ENCODE measurements at places on chromosomes 5 and 9. TPM values are rescaled to one million over a fixed set of nuclear protein-coding genes. Genes with fewer than 3 reads are reported as not detected.
A peak's percentile ranks its signal among the peaks of the same experiment; 100 is the strongest.

The BARHL1 gene
- total RNA-seq, result not detected

The CXXC5 gene
- total RNA-seq, result 36.3 TPM

- no peak overlapping the region for H3K4me3 ChIP-seq
- H3K36me3 ChIP-seq, result no peaks in the 10 kb centered on the region
- no peak for DNase-seq
These were observed 12.6 kb downstream of the HTR4 start for GRCh38 chr5:148641735-148642134.

GRCh38 chr9:101675341-101675740, 63.1 kb downstream of the GRIN3A start:
- DNase-seq, result no peak
- no peaks in the 10 kb centered on the region for H3K4me1 ChIP-seq
- no peaks in the 10 kb centered on the region for H3K36me3 ChIP-seq
- H3K4me3 ChIP-seq, result no peak overlapping the region

DNA sequence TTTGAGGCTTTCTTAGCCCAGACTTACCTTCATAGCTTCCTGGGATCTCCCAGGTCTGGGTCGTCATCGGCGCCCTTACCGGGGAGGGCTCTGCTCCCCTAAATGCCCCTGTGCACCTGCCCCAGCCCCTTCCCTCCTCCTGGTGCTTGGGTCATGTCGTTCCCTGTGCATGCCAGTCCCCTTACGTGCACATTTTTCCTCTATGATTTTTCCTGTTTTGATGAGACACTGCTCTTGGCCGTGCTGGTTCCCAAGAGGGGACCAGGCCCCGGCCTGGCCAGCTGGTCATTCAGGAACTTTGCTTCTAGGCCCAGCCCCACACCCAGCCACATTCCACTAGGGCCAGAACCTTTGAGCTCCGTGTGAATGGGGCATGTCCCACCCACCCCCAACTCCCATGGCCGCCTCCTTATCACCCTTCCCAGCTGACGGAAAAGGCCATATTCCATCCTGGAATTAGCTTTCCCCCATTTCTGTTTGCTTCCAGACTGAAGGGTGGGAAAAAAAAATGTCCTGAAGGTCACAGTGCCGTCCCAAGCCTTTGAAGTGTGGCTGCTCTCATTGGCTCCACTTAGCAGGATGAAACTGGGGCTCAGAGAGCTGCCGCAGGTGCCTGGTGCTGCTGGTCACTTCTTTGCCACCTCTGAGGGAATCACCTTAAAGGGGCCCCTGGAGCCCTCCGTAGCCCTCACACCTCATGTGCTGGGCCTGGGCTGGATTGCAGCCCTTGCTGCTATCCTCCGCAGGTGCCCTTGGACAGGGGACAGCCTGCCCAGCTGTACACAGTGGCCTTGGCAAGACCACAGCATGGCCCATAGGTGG, 25.1 kb downstream of the ERGIC1 start:
- peaks cover 71% of the 10 kb centered on the region for H3K4me1 ChIP-seq
- H3K27ac ChIP-seq, result peak overlapping the region; percentile 95
- no peaks in the 10 kb centered on the region for H3K36me3 ChIP-seq
- H3K27me3 ChIP-seq, result no peaks in the 10 kb centered on the region
- no peak overlapping the region for H3K4me3 ChIP-seq

DNA sequence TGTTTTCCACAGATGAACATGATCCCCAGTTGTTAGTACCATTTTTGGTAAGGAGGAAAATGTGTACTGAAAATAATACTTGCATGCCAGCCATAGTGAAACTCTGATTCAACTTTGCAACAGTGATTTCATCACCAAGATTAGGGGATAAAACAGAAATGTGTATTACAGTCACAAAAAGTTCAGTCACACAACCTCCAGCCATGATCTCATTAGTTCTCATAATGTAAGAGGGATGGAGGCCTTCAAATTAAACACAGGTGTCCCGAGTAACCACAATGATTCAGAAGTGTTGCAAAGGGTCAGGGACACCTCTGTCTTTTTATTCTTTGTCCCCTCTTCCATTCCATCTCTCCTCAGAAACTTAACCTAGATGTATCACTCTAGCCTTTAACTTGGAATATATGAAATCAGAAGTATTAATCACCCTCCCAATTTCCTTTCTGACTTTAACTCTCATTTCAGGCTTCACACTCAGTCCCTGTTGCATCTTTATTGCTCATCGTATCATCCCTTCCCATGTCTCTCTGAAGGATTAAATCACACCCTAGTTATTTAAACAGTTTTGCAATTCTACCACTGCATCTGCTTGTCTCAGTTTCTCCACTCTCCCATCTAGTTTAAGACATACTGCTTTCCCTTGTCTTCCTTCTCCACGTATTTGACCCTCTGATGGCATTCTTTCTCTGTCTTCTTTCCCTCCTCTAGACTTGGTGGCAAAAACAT, 291.2 kb downstream of the ADAMTS6 start:
- no peaks in the 10 kb centered on the region for H3K27me3 ChIP-seq
- no peaks in the 10 kb centered on the region for H3K4me1 ChIP-seq

GRCh38 chr9:2919347-2919746, 75.5 kb upstream of the PUM3 start:
- no peaks in the 10 kb centered on the region for H3K36me3 ChIP-seq
- DNase-seq, result no peak
- H3K4me1 ChIP-seq, result no peaks in the 10 kb centered on the region
- no peak overlapping the region for H3K27ac ChIP-seq

DNA sequence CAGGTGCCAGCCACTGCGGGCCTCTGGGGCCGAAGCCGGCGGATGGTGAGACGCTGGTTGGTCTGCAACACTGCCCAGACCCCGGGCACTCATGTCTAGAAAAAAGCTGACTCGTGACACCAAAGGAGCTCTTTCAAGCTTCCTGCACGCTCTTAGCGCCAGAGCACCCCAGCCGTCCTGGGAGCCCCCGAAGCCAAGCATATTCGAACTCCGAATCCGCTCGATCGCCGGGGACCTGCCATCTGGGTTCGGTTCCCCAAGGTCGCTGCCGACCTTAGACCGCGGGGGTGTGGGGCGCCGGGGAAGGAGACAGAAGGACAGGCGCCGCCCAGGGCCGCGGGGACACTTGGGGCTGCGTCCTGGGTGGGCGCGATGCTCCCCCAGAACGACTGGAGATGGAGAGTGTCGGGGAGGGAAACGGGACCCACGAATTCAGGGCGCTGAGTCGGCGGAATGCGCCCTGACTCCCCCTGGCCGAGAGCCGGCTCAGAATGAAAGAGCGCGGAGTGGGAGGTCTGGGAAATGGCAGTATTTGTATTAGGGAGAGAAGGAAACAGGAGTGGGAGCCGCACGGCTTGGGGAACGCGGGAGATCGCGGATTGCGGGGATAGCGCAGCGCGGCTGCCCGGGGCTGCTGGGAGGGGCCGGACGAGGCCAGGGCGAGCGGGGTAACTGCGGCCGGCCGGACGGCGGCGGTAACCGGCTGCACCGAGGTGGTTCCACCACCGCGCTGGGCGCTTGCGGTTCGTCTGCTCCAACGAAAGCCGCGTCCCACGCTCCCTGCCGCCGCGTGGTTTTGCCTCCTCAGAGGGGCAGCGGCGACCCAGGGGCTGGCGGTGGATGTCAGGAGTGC, 20.1 kb upstream of the MARCHF6 start:
- H3K4me3 ChIP-seq, result peak overlapping the region; percentile 66
- peak; percentile 63 for DNase-seq
- no peaks in the 10 kb centered on the region for H3K36me3 ChIP-seq
- H3K27ac ChIP-seq, result peak overlapping the region; percentile 81
